ENCODE measurements at places on chromosomes 16 and 17.

DNA sequence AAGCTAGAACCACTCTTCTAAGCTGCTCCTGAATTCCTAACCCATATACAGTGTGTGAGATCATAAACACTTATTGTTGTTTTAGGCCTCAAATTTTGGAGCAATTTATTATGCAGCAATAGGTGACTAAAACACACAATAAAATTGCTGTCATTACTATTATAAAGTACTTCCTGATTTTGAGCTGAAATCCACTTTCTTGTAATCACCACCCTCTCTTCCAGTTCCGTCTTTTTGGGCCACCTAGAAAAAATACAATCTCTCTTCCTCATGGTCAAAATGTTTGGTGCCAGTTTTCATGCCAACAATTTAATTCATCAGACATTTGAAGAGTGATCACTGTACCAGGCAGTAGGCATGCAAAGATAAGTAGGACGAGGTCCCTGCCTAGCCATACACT lies 43.3 kb upstream of the NF1 start:
- no peak for DNase-seq

- no peak for DNase-seq
Observed at GRCh38 chr17:14793237-14793636, 471.9 kb downstream of the PMP22 start.

DNA sequence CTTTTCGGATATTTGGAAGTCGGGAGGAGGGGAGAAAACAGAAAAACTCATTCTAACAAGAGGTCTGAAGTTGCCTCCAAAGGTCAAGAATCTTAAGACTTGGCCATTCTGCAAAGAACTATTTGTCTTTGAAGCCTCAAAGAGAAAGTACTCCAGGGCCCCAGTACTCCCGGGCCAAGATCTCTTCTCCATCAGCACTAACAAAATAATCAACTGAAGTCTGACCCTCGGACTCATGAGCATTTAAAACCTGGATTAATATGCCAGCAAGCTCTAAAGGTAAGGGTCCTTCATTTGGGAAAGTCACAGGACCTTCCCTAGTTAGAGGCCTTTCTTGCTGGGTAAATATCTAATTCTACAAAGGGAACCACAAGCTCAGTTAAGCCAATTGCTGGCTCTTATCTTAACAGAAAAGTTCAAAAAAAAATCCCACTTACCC lies 4.5 kb downstream of the AXIN2 start:
- no peak for DNase-seq

GRCh38 chr17:75589919-75590303 lies 2.3 kb downstream of the MYO15B start:
- no peak for DNase-seq

DNA sequence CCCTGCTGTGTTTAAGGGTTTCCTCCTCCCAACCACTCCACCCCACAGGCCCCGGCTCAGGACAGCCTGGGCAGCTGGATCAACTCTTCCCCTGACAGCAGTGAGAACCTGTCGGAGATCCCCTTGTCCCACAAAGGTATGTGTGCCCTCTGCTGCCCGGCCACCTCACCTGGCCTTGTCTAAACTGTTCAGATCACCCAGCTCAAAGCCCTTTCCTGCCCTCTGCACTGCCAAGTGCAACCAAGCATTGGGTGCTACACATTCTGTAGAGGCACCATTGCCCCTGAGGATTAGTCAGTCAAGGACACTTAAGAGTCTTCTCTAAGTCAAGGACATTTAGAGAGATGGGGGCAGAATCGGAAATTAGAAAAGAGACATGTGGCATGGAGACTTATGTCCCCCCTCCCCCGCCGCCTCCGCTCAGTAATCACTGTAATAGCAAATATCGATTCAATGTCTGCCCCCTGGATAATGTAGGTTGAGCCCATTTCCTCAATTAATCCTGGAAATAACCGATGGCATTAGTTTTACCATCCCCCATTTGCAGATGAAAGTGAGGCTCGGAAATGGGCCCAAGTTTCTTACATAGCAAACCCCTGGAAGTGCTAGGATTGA lies 8.1 kb downstream of the BTBD17 start:
- DNase-seq: no peak

- no peak for DNase-seq
Observed at GRCh38 chr17:54838651-54839421, 61.8 kb upstream of the TOM1L1 start.

DNA sequence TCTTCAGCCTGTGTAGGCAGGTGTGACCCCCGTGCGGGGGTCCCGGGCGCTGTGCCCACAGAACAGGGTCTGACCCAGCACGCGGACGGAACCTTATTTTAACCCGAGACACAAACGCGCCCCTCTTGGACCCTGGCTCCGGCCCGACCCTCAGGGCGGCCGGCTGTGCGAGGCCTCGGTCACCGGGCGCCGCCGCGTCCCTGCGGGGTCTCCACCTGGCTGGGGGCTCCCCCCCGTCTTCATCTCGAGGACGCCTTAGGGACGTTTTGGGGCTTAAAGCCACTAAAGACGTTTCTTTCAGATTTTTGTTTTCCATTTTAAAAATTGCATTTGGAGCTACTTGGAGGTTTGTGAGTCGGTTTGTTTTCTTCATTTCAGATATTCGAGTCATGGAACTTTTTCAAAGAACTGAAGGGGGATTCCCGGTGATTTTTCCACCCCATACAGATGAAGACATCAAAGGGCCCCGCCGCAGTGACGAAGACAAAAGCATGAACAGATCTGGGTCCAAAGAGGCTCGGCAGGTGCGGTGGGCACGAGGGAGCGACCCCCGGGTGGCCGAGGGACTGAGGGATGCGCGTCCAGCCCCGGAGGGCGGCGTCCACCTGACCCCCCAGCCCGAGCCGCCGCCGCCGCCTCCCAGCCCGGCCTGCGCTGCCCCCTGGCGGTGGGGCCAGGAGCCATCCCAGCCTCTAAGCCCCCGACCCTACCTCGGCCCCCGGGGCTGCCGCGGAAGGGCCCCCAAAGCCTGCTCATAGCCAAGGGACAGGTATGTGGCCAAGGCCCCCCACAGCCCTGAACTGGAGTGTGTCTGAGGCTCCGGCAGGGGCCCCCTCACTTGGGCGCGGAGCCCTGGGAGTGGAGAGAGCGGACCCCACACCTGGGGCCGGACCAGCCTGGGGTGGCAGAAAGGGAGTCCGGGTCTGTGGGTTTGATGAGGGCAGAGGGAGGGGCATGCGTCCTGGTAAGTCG lies 3.8 kb upstream of the CD7 start:
- DNase-seq: no peak

DNA sequence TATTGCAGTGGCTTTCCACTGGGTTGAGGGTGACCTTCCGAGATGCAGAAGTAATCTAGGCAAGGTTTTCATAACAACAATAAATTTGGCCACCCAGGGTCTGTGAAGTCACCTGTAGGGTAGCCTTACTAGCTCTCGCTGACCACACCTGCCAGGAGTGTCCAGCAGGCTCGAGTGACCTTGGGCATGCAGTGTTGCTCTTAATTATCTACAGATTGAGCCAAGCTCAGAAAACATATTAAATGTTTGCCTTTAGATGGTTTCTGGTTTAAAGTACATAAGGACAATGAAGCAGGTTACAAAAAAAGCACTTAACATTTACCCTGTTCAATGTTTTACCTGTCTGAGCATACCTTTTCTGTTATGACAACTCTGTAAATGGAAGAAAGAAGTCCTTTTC lies 1.8 kb downstream of the TBC1D24 start:
- no peak for DNase-seq

DNA sequence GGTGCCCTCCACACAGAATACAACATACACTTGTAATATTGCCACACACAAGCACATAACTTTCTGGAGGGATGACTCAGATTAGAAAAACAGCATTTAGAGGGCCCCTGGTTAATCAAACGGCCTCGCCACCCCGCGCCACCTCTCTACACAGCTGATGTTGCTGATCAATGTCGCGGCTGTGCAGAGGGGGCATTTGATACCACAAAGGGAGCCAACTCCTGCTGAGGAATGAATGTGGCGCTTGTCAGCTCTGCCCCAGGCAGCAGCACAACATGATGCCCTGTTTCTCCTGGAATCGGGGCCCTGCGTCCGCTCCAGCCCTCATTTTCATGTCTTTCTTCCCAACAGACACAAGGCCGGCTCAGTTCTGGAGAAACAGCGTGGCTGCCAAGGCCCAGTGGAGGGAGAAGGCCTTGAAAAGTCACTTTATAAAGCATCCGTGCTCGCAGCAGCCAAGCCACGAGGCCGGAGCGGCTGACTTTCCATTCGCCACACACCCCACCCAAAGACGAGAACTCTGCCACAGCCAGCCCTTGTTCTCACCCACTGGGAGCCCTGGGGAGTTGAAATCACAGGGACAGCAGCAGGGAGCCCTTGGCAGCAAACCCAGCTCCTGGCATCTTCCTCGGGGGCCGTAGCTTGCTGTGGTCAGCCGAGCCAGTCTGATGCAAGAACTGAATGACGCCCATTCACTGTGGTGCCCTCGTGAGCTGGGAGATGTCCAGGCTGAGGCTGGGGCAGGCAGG lies 65.6 kb downstream of the XYLT1 start:
- DNase-seq: no peak

DNA sequence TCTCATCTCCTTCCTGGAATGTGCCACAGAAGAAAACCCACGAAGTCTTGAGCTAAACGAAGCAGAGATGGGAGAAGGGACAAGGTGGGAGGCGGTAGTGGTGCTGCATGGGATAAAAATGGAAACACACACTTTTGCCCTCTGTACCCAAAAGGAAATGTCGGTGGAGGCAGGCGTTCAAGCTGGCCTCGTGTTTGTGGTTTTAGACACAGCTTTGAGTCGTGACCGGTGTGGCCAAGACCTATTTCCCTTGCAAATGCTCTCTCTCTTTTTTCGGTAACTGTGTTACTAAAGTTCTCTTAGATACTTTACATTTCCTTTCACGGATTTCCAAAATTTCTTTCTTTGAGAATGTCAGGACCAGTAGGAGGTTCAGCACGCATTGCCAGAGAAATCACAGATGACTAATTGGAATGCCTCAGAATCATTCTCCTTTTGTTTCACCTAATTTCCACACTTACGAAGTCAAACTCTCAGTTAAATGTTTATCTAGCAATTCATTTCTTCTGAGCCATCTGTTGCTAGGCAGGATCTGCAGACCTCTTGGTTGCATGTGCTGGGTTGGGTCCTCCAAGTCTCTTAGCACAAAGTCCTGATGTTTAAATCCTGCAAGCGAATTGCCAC lies 412.3 kb downstream of the MAF start:
- DNase-seq: no peak

GRCh38 chr16:86986809-86987487 lies 330.2 kb downstream of the C16orf95 start:
- no peak for DNase-seq

GRCh38 chr17:6241996-6242395 lies 171.8 kb downstream of the WSCD1 start:
- DNase-seq: no peak

DNA sequence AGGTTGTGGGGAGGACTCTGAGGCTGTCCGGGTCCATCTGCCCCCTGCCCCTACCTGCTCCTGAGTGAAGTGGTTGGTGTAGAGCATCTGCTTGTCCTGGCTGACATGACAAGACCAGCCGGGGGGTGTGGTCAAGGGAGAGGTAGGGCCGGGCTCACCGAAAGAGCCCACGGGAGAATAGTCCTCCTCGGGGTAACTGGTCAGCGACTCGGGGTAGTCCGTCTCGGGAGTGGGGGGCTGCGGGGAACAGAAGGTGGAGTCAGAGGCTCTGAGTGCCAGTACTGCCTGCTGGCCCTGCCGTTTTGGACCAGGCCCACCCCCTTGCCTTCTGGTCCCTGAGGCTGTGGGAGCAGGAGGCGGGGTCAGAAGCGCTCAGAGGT lies 27.8 kb downstream of the ARHGAP27 start:
- no peak for DNase-seq

- no peak for DNase-seq
Observed at GRCh38 chr17:6514371-6514770, 42.0 kb downstream of the PITPNM3 start.

- DNase-seq: peak; percentile 55
Observed at GRCh38 chr16:79286646-79287423, 313.7 kb downstream of the MAF start.

DNA sequence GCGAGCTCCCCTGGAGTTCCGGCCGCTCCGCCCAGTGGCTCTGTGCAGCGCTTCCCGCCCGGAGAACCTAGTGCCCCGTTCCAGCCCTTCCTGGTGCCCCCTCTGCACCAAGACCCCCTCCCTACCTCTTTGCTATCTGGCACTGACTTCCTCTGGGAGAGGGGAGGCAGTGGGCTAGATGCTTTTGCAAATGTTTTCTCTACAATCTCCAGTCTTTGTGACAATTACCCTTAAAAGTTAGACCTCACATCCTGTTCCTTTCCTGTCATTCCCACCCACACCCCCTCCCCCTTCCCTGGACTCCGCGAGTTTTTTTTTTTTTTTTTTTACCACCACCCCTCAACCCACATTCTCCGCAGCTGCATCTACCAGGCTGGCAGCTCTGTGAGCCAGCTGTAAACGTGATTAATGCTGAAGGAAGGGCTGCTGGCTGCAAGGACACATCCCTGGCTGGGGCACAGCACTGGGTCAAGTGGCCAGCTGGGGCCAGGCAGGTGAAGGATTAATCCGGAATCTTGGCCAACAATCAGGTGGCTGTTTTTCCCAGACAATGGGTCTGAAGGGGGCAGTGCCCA lies 101.5 kb downstream of the MGAT5B start:
- DNase-seq: no peak

DNA sequence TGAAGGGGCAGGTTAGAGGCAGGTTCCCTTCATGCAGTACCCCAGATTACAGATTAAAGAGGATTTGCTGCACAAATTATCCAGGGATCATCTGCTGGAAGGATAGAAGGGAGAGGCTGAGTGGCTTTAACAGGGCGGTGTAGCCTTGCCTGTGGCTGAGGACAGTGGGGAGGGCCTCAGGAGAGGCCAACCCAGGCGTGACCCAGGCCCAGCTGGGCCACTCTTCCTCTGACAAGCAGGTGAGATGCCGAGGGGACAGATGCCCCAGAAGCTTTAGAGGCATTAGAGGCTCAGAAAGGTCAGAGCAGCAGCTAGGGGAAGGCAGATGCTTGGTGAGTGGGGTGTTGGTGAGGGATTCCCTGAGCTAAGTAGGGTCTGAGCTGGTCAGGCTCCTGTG lies 18.1 kb upstream of the MTMR4 start:
- DNase-seq: no peak

DNA sequence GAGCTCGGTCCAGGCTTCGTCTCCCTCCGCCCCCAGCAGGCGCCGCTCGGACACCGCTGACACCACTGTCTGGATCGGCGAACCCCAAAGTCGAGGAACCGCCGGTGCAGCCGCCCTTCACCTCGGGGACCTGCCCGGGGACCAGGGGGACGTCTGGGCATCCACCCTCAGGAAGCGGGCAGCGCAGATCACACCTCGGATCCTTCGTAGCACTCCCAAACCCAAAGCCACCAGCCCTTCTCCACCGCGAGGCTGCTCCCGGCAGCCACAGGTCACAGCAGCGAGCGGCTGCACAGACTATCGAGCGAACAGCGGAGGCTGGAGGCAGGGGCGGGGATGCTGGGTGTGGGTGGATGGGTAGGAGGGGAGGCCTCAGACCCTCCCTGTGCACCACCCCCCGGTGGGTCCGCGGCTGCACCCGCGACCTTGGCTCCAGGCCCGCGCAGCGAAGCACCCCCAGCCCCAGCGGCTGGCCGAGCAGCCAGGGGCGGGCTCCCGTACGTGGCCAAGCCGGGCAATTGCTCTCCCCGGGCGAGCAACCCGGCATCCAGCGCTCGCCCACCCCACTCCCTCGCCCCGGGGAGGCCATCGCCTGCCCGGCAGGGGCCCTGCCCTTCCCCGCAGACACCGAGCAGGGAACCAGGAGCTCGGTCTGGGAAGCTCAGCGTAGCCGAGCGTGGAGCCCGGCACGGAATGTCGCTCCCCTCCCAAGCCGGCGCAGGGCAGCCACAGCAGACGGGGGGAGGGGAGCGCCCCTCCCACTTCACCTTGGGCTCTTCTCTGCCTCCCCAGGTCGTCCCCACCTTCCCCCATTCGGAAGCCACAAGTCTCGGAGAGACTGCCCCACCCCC lies 1.0 kb downstream of the SDK2 start:
- no peak for DNase-seq

- no peak for DNase-seq
Observed at GRCh38 chr16:86195863-86196630, 297.1 kb downstream of the IRF8 start.

Measured in activated CD4-positive, alpha-beta T cell treated with anti-CD3 and anti-CD28 coated beads, Interleukin-2, Interleukin-4, amounts not matched to agents 100 ng/mL and 50 ng/mL, durations not matched to agents 16 hours and 8 hours (primary cell).